ENCODE measurements at places on chromosomes 13 and 19.

DNA sequence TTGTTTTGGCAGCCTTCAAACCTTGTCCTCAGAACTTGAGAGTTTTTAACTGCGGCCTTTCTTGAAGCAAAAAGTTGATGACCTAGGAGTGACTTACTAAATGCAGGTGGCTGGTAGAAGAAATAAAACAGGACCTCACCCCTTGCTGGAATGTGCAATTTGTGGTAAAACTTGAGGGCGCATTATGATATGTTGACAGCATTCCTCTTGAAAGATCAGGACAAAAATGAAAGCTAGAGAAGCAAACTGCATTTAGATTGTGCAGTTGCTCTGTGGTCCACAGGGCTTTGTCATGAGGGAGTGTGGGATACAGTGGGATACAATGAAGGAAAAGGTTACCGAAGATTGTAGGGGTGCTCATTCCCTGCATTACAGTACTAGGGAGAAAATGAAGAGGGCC, 504.2 kb downstream of the GPC6 start:
- DNase-seq = no peak

DNA sequence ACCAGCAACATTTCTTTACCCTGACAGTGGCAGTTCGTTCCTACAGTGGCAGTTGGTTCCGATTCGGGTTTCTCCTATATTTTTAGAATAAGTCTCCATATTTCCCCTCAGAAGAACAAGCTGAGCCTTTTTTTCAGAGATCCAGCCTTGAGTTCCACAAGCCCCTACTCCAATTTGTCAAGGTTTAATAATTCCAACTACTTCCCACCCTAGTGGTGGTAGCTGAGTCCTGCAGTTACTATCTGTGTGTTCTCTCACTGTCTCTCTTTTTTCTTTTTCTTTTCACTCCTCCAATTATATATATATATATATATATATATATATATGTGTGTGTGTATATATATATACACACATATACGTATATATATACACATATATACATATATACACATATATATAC, 1347.3 kb downstream of the PCDH9 start:
- no peak for DNase-seq

GRCh38 chr13:45015300-45015699, 26.0 kb downstream of the GPALPP1 start:
- DNase-seq = no peak

GRCh38 chr13:80342471-80343371, 1.8 kb upstream of the SPRY2 start:
- DNase-seq = peak; percentile 62

GRCh38 chr13:29423050-29423449, 172.4 kb downstream of the SLC7A1 start:
- DNase-seq = no peak

DNA sequence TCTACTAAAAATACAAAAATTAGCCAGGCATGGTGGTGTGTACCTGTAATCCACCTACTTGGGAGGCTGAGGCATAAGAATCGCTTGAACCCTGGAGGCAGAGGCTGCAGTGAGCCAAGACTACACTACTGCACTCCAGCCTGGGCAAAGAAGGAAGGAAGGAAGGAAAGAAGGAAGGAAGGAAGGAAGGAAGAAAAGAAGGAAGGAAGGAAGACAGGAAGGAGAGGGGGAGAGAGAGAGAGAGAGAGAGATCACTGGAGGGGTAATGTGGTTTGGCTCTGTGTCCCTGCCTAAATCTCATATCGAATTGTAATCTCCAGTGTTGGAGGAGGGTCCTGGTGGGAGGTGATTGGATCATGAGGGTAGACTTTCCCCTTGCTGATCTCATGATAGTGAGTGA, 165.5 kb downstream of the KCTD15 start:
- no peak for DNase-seq

GRCh38 chr19:54415208-54415900, at the start of gene TTYH1:
TSS of gene TTYH1 (plus strand) at chr19:54415464. CDS start at chr19:54415553, 89 bp downstream.
- DNase-seq = no peak

DNA sequence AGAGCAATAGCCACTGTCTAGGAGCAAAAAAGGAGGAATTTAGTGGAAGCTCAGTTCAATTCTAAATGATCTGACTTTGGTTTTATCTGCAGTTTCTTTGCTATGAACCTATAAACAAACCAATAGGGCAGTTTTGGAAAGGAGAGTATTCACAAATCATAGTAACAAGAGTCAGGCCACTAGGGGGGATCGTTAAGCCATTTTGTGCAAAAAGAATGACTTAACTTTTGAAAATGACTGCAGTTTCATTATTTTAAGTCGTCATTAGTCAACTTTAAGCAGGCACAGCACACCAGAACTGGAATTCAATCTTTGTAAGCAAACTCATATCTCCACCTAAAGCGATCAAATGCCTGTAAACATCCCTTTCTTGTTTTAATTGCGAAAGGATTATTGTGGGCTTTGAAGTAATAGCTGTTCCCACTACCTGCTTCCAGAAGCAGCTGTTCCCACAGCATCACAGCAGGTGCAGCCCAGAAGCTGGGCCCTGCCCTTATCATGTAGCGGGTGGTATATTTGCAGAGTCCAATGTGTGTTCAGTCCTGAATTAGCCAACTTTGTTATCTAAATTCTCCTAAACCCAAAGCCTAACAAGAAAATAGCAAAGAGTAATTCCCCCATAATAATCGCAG, 51.5 kb downstream of the SOX21 start:
- DNase-seq = no peak

GRCh38 chr13:21218351-21219035, 42.0 kb downstream of the MRPL57 start:
- DNase-seq = no peak

GRCh38 chr13:106182404-106182803, 353.1 kb downstream of the EFNB2 start:
- no peak for DNase-seq

DNA sequence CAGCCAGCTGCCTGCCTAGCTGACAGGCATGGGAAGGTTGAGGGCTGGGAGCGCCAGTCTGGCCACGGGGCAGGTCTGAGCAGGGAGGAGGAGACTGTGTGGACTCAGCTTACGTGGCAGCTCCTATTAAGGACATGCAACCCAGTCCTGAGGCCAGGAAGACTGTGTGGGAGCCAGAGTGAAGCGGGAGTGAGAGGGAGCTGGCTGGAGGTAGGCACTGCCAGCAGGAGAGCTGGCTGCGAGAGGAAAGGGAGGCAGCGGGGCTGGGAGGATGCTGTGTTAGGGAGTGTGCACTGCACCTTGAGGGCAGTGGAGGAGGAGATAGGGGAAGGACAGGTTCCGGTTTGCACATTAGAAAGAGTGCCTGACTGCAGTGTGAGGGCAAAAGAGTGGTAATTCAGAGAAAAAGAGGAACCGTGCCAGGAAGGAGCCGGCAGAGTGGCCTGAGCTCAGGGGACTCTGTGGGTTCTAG, 99.2 kb downstream of the SLC7A1 start:
- no peak for DNase-seq

DNA sequence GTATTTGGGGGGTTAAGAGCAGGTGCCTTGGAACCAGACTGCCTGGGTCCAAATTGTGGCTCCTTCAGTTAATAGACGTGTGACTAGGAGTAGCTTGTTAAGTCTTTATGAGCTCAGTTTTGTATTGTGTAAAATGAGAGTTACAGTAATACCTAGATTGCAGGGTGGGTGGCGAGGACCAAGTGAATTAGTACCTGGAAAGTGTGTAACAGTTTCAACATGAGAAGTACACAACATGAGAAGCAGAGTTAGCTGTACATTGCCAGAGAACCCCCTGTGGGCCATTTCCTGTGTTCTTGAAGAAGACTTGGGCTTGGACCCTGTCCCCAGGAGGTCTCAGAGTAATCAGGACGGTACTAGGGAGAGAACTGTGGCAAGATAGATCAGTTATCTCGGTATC, 36.8 kb downstream of the PPP2R1A start:
- no peak for DNase-seq

DNA sequence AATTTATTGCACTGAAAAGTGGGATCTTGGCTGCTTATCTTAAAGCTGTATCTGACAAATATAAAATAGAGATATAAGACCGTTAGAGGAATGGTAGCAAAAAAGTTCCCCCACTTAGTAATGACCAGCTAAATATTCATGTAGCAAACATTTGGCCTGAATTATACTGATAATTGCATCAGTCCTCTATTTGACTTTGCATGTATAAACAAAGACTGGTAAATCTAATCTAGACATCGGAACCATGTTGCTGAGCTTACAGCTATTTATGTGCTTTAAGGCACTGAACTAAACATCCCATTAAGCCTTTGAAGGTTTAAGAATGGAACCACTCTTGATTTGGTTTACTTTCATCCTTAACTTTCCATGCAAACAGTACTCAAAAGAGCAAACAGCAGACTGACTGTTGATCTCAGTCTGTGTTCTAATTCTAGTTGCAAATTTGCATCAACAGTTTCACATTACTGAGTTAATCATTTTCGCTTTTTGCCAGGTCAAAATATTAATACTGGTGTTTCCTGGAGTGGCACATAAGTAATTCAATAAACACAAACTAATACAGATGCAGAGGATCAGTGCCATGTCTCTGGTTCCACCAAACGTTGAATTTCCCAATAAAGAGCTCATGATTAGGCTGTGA, 203.5 kb upstream of the HTR2A start:
- DNase-seq = no peak

- no peak for DNase-seq
Observed at GRCh38 chr19:19409205-19409604, 3.7 kb downstream of the GATAD2A start.

GRCh38 chr19:42272989-42273406, 3.9 kb downstream of the CIC start:
- DNase-seq = no peak

DNA sequence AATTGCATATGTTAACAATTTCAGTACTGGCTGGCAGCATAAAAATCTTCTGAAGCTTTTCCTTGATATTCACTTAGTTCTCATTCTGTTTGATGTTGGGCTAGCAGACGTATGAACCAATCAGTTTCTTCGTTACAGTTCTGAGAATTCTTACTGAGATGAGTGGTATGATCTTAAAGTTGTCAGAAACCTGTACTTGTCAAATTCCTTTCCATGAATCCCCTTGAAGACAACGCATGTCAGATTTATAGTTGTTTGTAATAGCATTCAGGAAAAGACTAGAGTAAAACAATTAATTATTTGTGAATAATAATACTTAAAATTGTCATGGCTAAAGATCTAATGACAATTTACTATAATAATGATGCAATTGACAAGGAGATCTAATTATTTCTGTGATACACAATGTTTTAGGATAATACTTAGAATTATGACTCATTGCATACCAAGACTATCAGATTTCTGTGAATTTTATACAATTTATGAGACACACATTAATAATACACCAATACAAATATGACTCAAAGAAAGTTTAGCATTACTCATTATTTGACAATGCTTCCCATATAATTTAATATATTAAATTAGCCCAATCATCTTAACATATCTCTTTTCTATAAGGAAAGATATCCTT, 447.2 kb downstream of the RFC3 start:
- no peak for DNase-seq

DNA sequence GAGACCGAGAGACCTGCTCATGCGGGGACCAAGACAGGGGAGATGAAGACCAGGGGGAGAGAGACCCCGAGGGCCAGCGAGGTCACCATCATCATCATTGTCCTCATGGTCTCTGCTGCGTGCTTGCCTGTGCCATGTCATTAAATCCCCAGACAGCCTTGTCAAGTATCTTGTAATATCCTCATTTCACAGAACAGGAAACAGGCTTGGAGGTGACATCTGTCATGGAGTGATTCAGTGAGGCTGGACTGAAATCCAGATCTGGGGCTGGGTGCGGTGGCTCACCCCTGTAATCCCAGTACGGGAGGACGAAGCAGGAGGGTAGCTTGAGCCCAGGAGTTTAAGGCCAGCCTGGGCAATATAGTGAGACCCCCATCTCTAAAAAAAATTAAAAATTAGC, 5.9 kb upstream of the NANOS2 start:
- no peak for DNase-seq

GRCh38 chr13:21800837-21801616, 130.2 kb downstream of the FGF9 start:
- no peak for DNase-seq

GRCh38 chr19:14088634-14089411, 1.7 kb downstream of the SAMD1 start:
- no peak for DNase-seq

DNA sequence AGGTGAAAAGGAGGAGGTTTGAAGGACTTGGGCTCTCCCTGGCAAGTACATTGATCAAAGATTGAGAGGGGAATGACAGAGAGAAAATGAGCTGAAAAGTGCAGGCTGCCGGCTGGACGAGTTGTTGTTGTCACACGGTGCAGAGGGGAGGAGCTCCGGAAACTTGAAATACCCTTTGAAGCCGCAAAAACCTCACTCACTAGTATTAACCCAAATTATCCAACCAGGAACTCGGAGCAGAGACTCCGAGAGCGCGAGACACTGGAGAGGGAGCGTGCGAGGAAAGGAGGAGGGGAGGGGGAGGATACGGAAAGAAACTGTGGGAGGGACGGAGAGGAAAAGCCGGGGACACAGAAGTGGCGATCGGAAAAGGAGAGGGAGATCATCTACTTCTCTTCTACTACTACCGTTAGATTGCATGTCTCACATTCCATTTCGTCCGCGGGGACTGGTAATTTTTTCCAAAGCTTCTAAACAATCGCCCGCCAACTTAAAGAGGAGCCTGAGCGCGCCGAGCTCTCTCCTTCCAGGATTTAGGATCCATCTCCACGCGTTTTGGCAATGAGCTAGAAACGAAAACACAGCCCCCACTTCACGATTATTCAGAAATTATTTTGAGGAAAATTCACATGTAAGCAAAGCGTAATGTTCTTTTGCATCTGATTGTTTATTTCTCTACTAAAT, at the start of gene DACH1:
Gene DACH1, minus strand, starts transcription at position 74 of the 684 bp plus-strand sequence.
- no peak for DNase-seq

DNA sequence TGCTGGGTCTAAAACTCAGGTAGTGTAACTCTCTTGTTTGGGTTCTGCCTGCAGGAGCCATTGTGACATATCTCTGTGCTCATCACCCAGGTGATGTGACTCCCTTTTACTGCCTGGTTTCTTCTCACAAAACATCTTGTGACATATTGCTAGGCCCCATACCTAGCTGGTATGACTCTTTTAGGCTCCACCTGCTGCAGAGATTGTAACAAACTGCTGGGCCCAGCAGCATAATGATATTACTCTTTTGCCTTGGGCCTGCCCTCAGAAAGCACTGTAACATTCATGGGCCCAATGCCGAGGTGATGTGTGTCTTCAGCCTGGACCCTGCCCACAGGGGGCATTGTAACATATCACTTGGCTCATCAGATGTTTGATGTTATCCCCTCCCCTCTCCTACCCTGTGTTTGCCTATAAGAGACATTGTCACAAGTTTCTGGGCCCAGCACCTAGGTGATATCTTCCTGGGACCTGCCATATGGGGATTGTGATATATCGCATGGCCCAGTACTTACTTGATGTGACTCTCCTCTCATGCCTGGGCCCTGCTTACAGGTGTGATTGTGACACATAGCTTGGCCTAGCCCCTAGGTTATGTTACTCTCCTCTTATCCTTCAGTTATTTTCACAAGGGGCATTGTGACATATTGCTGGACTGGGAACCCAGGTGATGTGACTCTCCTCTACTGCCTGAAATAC, 18.0 kb upstream of the ZNF681 start:
- no peak for DNase-seq

Data from central memory CD8-positive, alpha-beta T cell (primary cell).